Fibroblast of the aortic adventitia (primary cell): ENCODE measurements at places on chromosomes 4 and X. TPM values are rescaled to one million over a fixed set of nuclear protein-coding genes. Genes with fewer than 3 reads are reported as not detected.

CITED1 gene
- total RNA-seq: not detected in 2 replicates

PLXNB3 gene
- total RNA-seq: 3.1 and 6.1 TPM in 2 replicates

AVPR2 gene
- not detected in 2 replicates for total RNA-seq

SUV39H1 gene
- 5.1 and 8.5 TPM in 2 replicates for total RNA-seq

GABRG1 gene
- total RNA-seq: not detected in 2 replicates
